ENCODE measurements at places on chromosomes 4 and X.

DNA sequence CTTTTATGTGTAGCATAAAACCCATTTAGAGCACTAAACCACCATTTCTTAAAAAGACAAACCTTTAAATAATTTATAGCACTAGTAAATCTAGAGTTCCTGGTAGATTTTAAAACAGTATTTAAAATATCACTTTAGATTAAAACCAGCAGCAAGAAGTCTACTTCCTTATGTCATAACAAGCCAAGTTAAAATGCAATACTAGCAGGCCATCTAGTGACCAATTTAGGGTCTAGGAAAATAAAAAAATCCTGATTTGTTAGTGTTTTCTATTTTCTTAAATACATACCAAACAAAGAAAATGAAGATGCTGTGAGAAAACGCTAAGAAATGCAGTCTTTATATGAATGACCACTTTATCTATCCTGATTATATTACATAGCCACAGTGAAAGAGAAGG lies 53.9 kb downstream of the PAPSS1 start:
- DNase-seq, result no peak

- DNase-seq, result no peak
These were observed 24.5 kb downstream of the FLNA start for GRCh38 chrX:154349979-154350378.

- no peak for DNase-seq
These were observed 82.6 kb downstream of the USP9X start for GRCh38 chrX:41167888-41168287.

- peak; percentile 76 for DNase-seq
These were observed 56.6 kb downstream of the LINC00632 start for GRCh38 chrX:140766024-140766611.

DNA sequence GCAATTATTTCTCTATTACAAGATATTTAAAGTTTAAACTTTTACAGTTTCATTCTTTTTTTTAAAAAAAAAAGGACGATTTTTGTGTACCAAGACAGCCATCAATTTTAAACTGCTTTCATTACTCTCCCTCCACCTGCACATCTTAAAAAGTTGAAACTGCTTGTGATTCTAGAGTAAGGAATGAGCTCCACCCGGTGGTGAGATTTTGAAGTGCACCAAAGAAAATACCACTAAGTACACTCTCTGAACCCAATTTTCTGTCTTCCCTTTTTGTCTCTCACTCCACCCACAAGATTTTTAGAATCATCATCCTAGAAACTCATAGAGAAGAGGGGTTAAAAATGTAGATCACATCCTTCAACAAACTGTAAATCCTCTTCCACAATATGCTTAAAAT lies 91.3 kb upstream of the WDR44 start:
- DNase-seq, result peak; percentile 35

GRCh38 chr4:173334085-173334890 lies at the start of gene HMGB2:
TSS of gene HMGB2 (minus strand) at chr4:173334358. CDS start at chr4:173333649, 709 bp downstream.
- peak; percentile 100 for DNase-seq

DNA sequence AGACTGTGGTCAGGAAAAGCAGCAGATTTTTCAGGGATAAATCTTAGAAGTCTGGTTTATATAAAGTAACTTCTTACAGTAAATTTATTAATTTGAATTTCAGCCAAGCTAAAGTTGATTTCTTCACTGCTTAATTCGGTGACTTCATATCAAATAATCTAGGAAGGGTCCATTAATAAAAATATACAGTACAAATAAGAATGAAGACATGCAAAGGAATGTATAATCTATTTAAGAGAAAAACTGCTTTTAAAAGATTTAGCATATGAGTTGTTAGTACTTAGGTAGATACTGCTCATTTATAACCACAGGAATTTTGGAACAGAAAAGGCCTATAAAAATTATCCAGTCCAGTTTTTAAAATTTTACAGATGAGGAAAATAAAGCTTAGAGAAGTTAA lies 177.1 kb downstream of the DLG3 start:
- no peak for DNase-seq

GRCh38 chr4:22434895-22435294 lies 81.0 kb downstream of the ADGRA3 start:
- DNase-seq, result no peak

DNA sequence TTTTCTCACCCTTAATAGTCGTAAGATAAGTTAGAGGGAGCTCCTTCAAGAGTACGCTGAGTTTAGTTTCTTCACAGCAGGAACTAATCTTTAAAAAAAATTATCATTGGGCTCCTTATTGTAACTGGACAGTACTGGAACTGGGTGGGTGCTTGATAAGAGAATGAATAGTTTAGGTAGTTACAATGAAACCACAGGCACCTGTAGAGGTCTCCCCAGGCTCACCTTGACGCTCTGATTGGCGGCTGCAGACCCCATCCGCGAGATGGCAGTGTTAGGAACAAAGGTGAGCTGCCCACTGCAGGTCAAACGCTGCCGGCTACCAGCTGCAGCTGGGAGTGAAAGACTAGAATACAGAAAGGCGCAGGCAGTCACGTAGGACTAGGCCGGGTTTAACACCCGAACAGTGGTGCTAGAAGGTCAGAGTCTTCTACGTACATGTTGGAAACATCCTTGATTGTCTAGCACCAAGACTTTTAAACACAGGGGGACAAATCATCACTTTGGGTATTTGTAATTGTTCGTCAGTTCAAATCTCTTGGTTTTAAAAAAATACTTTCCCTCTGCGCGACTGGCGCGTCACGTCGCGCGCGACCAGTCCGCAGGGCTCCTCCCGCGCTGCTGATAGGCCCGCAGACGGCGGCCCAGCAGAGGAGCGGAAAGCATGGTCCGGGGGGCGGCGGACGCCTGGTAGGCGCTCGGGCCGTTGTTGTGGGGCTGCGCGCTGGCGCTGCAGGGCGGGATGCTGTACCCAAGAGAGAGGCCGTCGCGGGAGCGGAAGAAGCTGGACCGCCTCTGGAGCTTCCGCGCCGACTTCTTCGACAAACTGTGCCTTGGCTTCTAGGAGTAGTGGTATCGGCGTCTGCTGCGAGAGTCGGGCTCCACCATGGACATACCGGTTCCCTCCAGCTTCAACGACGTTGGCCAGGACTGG lies 45.6 kb downstream of the SMARCA5 start:
- peak; percentile 52 for DNase-seq

DNA sequence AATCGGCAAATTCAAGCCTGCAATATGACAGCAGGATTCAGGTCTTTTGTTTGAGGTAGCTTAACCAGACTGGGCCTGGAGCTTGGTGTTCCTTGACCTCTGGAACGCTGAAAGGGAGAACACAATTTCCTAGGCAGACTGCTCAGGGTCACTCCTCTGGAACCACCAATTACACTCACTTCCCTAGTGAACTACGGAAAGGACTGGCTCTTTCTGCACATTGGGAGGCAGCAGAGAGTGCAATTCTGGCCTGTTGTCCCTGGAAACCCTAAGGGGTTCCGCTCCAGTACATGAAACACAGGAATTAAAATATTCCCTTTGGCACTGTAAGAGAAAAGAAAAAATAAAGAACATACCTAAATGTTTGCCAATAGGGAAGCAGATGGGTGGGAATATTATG lies 58.6 kb downstream of the GPC3 start:
- no peak for DNase-seq

DNA sequence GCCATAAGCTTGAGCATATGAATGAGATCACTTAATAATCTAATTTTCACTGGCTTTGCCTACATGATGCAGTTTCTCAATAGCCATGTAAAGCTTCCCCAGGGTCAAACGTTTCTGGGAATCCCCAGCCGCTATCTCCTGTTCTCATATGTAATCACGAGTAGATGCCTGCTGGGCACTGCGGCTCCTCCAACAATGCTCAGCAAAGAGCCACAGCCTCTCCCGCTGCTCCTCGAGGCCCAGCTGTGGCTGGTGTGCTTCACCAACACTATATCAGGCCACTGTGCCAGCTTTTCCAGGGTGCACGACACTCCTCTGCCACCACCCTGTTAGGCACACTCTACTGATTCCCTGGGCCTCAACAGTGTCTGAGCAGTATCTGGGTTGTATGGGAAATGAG lies 78.3 kb upstream of the RASGEF1B start:
- DNase-seq, result no peak

- DNase-seq, result no peak
These were observed 149.6 kb downstream of the RAPGEF2 start for GRCh38 chr4:159252491-159252890.

DNA sequence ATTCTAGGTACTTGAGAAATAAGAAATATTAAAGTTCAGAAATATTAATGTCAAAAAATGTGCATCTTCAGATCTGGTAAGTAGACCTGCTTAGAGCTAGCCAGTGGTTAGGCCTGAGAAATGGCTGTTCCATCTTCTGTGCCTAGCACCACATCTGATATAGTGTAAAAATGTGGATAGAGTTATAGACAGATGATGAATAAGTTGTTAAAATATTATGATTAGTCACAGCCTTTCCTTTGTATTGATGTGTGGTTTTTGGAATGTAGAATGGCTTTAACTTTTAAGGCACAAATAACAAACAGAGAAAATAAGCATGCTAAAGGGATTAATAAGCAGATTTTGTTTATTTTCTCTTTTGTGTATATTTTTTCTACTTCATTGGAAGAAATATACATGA lies 133.5 kb upstream of the NUDT6 start:
- DNase-seq, result no peak

GRCh38 chr4:55725057-55725456 lies 89.0 kb upstream of the NMU start:
- DNase-seq, result no peak

GRCh38 chrX:70034646-70035045 lies 15.1 kb downstream of the AWAT2 start:
- DNase-seq, result no peak

DNA sequence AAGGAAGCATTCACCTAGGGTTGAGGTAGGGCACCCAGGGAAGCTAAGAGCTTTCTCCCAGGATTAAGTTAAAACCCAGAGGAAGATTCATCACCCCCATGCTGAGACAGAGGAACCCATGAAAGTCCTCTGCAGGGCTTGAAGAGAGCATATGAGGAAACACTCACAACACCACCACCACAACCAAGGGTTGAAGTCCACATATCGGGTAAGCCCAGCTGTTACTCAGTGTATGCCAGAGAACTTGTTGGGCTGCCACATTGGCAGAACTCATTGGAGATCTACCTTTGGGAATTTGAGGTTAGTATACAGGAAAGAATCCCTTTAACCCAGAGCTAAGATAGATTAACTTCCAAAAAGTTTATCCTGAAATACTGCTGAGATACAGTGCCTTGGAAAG lies 75.1 kb downstream of the INTS6L start:
- DNase-seq, result no peak

- no peak for DNase-seq
These were observed 138.5 kb downstream of the DCLK2 start for GRCh38 chr4:150216726-150217125.

- no peak for DNase-seq
These were observed 41.4 kb downstream of the GUCY2F start for GRCh38 chrX:109440475-109440874.

- no peak for DNase-seq
These were observed 174.8 kb upstream of the NPY2R start for GRCh38 chr4:155033604-155034003.

GRCh38 chrX:105647749-105648148 lies 174.6 kb upstream of the NRK start:
- no peak for DNase-seq

DNA sequence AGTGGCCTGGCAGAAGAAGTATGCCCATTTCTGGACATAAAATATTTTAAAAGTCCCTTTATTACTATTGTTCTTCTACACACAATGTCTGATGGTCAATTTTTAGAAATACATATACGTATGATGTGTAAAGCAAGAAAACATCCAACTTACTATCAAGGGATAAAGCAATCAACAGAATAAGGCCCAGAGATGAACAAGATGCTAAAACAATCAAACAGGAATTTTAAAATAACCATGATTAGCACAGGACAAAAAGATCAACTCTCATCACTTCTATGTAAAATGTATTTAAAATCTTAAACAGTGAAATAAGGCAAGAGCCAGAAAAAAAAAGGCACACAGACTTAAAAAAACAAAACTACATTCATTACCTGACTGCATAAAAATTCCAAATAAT lies 60.9 kb downstream of the MTNR1A start:
- DNase-seq, result no peak

DNA sequence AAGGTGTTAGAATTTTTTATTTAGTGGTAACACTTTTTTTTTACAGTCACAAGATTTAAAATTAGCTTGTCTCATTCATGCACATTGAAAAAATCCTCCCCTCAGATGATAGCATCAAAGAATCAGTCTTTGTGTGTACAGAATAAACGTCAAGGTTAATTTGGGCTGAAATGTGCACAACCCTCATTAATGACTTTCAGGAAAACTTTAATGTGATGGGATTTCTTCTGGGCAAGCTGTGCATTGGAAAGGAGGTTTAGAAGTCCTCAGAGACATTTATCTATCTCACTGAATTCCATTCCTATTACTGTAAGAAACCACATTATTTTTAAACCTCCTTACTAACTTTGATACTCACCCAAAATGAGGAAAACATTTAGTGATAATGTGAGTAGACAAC lies 88.2 kb upstream of the TECRL start:
- no peak for DNase-seq

DNA sequence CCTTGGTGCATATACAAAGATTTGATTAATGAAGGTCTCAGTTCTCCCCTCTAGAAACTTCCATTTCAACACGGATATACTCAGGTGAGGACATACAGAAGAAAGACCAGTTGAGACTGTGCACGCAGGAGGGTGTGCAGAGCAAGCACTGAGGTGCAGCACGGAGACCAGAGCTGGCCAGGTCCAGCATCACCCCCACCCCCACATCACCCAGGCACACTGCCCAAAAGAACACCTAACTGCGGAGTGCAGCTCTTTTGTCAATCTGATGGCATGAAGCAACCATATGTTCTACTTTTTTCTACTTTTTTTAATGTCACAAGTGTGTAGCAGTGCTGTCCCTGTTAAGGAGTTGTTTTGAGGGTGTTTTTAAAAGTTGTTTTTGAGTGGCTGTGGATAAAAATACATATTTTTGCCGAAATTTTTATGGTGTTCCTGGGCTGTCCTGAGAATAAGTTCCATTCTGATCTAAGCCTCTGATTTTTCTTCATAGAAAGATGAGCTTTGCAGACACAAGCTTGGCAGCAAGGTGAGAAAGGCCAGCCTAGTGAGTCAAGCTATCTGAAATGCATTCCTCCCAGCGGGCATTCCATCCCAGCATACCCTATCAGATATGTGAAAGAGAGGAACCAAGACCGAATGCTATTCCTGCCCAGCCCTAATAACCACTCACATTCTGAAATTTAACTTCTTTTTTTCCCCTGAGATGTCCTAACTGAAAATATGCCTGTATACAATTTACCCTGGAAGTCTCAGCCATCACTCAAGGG lies 173.7 kb downstream of the PTTG2 start:
- no peak for DNase-seq

DNA sequence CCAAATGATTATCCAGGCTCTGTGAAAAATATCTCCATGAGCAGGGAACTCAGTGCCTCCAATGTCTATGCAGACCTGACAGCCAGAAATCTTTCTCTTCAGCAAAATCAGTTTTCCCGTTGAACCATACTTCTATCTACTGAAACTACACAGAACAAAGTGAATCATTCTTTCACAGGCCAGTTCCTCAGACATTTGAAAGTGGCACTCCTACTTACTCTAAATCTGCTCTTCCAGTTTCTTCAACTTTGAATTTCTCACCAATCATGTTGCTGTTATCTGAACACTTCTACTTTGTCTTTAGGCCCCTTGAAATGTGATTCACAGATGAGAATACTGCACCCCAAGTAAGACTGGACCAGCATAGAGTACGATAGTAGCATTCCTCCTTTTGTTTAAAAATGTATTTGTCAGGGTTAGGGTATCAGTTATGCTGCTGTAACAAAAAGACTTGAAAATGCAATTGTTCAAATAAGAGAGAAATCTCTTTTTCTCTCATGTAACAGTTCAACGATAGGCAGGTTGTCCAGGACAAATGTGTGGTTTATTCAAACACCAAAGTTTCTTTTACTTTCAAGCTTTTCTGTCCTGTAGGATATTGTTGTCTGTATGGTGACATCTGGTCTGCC lies 210.6 kb upstream of the KLF3 start:
- DNase-seq, result no peak
